Left cardiac atrium (tissue), 4 donors: ENCODE measurements at places on chromosomes 6 and 20. TPM values are rescaled to one million over a fixed set of nuclear protein-coding genes. Genes with fewer than 3 reads are reported as not detected.

DNA sequence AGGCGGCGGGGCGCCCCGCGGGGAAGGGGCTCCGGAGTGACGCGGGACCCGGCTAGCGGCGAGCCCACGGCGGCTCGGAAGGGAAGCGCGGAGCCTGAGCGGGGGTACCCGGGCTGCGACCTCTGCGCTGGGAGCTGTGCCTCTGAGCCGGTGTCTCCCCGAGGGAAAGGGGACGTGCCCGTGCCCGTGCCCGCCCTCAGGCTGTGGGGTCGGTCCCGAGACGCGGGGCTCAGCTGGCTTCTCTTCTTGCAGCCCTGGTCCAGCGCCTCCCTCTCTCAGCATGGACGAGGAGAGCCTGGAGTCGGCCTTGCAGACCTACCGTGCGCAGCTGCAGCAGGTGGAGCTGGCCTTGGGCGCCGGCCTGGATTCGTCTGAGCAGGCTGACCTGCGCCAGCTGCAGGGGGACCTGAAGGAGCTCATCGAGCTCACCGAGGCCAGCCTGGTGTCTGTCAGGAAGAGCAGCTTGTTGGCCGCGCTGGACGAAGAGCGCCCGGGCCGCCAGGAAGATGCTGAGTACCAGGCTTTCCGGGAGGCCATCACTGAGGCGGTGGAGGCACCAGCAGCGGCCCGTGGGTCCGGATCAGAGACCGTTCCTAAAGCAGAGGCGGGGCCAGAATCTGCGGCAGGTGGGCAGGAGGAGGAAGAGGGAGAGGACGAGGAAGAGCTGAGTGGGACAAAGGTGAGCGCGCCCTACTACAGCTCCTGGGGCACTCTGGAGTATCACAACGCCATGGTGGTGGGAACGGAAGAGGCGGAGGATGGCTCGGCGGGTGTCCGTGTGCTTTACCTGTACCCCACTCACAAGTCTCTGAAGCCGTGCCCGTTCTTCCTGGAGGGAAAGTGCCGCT is 686 bp downstream of the ZGPAT start:
- no peak for DNase-seq

GRCh38 chr6:31058128-31058894 is 48.0 kb downstream of the MUC22 start:
- DNase-seq = no peak

DNA sequence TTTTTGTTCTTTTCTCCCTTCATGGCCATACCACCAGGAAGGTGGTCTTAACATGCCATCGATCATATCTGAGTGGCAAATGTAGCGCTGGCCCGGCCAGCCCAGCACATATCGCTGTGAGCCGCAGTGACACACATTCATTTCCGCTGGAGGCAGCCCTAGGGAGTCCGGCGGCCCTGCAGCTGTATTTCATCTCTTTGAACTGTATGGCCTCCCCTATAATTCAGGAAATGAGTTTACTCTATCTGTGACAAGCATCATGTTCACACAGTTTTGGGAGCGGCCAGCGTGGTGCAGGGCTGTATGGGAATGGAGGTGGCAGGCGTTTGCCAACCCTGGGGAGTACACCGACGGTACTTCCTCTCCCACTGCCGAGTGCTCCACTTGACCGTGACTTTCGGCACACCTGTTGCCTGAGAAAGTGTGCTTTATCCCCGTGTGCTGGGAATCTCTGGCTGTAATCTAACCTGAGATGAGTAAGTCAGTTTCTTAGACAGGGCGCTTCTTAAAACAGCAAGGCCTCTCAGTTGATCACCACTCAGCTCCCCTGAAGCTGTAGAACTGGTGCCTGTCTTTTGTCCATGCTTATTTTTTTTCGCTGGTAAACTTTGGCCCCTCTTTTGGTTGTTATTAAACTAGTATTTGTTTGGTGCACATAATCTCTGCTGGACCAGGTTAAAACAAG is 257.1 kb upstream of the TAB2 start:
- DNase-seq = peak; percentile 26

- DNase-seq = no peak
Measured at GRCh38 chr6:149884617-149885016, 13.3 kb downstream of the RAET1E start.

- DNase-seq = no peak
Measured at GRCh38 chr6:39841291-39841690, 49.1 kb downstream of the DAAM2 start.

GRCh38 chr6:11956781-11957180 is 55.3 kb upstream of the HIVEP1 start:
- DNase-seq = no peak

DNA sequence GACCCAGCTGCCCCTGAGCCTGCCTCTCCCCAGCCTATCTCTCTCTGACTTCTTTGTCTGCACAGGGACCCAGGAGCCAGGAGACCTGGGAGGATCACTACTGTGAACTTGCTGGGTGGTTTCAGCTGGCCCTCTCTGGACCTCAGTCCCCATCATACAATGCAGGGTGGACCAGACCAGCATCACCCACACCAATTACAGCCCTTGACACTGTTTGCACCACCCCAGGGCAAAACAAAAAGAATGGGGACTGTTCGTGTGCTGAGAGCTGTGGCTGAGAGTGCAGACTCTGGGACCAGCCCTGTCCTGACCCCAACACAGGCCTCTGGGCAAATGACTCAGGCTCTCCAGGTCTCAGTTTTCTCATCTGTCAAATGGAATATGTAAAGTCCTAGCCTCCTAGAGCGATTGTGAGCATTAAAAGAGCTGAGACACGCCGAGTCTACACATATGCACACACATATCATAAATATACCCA is 25.4 kb downstream of the PTGIS start:
- DNase-seq = no peak

GRCh38 chr6:5316951-5317350 is 55.6 kb downstream of the FARS2 start:
- DNase-seq = no peak

DNA sequence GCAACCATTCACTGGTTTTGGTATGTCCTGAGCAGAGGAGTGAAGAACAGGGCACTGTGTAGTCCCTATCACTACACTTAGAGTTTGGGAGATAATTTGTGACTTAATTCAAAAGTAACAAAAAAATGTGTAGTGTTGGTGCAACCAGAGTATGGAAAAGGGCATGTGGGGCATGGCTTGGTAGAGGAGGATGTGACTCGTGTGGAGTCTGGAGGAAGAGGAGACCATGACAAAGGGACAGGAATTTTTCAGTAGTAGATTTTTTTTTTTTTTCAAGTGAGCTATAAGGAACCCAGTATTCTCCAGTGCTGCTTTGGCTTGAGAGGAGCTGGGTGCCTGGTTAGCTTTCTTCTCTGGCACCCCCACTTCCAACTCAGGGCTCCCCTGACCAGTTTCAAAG is 5.1 kb downstream of the MTRES1 start:
- DNase-seq = no peak

DNA sequence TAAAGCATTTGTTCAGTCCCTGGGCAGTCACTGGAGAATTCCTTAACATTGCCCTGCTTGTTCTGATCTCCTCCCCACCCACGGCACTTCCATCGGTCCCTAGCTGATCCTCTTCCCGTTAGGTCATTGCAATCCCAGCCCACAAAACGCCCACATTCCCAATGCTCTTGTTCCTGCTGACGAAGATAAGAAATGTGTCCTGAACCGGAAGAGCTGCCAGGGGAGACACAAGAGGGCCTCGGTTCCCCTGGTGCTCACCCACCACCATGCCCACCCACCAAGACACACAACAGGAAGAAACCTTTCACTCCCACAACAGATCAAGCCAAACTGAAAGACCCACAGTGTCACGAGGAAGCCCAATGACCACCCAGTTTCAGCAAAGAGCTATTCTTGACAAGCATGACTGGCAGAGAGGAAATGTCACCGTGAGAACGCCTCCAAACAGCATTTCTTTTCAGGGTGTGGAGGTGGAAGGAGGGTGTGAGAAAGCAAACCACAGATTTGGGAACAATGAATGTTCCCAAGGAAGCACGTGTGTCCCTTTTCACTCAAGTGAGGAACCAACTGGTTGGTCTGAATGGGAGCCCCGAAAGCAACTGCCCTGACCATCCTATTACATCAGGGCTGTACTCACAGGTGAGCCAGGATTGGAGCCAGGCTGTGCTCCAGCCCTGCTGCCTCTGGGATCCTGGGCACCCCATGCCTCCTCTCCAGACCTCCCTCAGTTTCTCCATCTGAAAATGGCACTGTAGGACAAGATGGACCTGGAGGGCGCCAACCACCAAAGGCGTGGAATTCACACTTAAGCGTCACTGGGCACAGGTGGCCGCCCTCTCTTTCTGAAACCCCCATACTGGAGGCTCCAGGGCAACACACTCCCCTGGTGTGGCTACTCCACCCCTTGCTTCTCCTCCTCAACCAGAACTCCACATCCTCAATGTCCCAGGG is 97.5 kb downstream of the ZMYND8 start:
- DNase-seq = peak; percentile 76

GRCh38 chr6:45830441-45831139 is 185.1 kb downstream of the CLIC5 start:
- DNase-seq = no peak

DNA sequence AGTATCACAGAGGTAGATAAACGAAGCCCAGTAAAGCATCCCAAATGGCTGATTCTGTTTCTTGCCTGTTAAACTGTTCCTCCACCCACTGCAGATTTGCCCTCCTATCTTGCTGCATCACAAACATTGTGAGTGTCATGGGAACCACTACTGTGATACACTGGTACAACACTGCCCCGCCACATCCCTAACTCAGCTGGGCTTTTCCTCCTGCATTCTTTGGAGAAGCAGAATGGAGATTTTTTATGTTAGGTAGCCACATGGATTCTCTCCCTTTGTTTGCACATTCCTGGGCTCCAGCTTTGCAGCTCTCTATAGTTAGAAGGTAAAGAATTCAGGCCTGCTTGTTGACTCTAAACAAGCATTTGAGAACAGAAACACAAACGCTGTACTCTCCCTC is 234.1 kb downstream of the TMEM242 start:
- no peak for DNase-seq

BANF2 gene
- total RNA-seq = not detected

GPLD1 gene
- 1.2 TPM for total RNA-seq

NTSR1 gene
- total RNA-seq = not detected

COL19A1 gene
- 2.5 TPM for total RNA-seq
